ENCODE measurements at places on chromosomes 6 and 20.

DNA sequence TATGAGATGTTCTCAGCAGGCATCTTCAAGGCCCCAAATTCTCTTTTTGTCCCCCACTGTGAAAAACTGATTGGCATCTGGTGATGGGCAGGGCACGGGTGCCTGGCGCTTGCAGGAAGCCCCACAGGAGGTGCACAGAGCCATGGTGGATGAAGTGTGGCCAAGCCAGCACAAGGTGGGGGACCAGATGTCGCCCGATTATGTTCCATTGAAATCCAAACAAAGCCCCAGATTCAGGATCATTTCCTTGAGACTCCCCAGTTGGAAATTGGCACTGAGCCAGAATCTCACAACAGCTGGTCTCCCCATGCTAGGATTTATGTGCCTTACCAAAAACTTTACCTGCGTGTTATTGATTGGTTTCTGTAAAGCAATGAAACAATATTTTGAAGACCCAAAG, 186.1 kb downstream of the ADAT2 start:
- no peak for DNase-seq

GRCh38 chr6:113508249-113508648, 348.9 kb upstream of the MARCKS start:
- DNase-seq = no peak

DNA sequence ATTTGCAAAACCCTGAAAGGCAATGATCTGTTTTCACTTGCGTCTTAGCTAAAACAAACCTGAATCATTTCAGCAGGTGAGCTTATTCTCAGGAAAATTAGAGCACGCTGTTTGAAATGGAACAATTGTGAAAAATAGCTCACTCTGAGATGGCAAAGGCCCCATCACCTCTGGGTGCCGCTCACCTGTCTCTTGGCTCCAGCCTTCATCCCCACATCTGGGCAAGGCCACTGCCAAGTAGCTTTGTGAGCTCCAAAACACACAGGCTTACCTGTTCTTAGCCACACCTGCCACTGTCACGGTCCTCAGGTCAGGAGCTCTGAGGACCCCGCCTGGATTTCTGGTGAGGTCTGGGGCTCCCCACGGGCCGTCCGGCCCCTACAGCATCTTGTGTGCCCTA, 66.7 kb downstream of the SMOC2 start:
- no peak for DNase-seq

GRCh38 chr6:135796643-135797305, 54.7 kb upstream of the PDE7B start:
- DNase-seq = no peak

- no peak for DNase-seq
Measured at GRCh38 chr6:11275598-11275997, 43.1 kb upstream of the NEDD9 start.

GRCh38 chr20:19099596-19100545, 112.6 kb upstream of the SLC24A3 start:
- DNase-seq = no peak

DNA sequence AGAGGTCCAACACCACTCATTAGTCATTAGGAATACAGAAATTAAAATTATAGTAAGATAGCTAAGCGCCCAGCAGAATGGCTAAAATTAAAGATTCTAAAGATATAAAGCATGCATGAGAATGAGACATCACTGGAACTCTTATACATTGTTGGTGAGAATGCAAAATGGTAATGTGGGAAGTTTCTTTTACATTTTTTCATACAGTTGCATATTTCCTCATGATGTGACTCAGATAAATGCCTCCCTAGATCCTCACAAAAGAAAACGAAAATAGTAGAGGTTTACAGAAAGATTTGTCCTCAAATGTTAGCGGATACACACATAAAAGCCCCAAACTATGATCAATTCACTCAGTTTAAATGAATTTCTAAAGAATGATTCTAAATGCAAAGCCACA, 633.7 kb upstream of the GJE1 start:
- no peak for DNase-seq
